AG09309 (cell line): ENCODE measurements at places on chromosomes 6 and 20.

DNA sequence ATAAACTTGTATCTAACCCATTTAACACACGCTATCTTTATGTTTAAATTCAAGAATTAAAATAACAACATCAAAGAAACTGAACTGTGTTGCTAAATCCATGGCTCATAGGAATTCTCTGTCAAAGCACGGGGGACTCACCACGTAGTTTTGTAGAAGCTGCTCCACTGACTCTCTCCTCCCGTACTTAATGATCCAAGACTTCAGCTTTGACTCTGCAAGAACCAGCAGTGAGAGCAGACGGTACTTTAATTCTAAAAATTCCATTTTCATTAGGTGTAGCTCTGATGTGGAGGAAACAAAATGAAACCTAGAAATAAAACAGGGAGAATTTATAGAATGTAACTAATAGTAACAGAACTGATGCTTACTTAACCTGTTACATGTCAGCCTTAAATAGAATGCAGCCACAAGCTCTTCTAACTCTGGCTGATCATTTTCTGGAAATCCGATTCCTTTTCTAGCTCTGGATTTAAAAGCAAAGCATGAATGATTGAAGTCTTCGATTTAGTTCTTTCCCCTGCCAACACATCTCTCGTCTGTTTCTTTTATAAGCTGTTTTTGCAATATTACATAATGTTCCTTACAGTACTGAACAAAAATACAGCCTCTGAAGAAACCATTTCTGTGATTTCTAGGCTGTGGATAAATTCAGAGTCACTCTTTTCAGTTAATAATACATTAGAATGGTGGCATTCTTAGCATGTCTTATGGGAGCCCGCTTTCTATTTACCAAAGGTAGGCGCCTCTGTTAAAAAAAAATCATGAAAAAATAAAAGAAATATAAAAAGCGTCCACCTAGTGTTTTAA lies 165.5 kb downstream of the SYNE1 start:
- no peak for DNase-seq

- DNase-seq: no peak
Observed at GRCh38 chr20:48541581-48542071, 286.2 kb downstream of the PREX1 start.

GRCh38 chr6:139133262-139134063 lies 1.4 kb upstream of the HECA start:
- DNase-seq: no peak

GRCh38 chr6:74519163-74519562 lies 686.7 kb downstream of the COL12A1 start:
- peak; percentile 55 for DNase-seq

- no peak for DNase-seq
Observed at GRCh38 chr6:30175765-30176164, 12.4 kb downstream of the TRIM15 start.
